ENCODE measurements at places on chromosomes 3 and 15.

DNA sequence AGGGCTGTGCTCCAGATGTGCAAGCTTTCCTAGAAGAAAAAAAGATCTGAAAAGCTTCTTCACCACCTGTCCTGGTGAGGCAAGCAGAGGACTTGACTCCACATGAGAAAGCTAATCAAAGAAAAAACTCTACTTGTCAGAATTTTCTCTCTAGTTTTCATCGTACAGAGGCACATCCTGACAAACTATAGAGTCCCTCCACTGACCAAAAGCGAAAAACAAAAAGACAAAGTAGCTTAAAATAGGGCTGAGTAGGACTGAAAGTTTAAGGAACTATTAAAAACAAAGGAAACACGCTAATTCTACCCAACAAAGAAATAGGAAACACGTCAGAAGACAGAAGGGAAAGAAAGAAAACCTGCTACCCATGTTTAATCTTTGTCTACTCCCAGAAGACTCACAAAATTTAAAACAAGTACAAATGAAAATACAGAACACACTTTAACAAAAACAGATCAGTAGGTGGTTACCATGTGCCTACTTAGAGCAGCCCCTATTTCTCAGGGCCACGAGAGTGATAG, 26.5 kb downstream of the NANOGP8 start:
- DNase-seq = no peak

- no peak for DNase-seq
Measured at GRCh38 chr15:85500060-85500708, 119.8 kb downstream of the AKAP13 start.

- DNase-seq = no peak
Measured at GRCh38 chr15:66743204-66743603, 41.2 kb downstream of the SMAD6 start.

DNA sequence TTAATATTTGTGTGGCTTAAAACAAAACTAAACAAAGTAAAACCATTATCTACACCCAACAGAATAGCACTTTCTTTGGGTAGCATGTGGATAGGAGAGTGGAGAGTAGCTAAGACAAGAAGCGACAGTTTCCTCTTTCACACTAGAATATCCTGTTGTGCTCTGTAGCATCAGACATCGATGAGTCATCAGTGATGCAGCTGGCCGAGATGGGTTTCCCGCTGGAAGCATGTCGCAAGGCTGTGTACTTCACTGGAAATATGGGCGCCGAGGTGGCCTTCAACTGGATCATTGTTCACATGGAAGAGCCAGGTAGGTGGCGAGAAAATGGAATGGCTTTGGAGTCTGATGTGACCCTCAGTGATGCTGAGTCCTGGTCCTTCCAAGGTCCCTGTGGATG, 108.1 kb downstream of the USP13 start:
- no peak for DNase-seq

GRCh38 chr3:43102773-43103480, 3.0 kb downstream of the POMGNT2 start:
- no peak for DNase-seq

DNA sequence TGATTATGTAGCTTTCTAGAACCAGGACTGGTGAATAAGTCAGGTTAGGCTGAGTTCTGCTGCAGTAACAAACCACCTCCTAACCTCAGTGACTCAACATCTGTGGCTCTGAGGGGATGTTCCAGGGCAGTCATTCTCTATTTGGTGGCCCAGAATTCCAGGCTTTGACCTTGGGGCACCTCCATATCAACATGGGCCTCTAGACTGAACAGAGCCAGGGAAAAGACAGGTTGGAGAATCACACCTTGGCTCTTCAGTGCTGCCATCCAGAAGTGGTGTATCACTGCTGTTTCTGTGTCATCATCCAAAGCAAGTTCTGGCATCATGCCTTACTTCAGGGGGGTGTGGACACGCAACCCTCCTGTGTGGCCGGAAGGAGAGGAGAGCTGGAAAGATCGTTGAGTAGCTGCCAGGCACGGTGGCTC, 15.3 kb downstream of the ZBTB47 start:
- DNase-seq = no peak

- no peak for DNase-seq
Measured at GRCh38 chr3:137770835-137771399, 6.8 kb downstream of the SOX14 start.

- DNase-seq = no peak
Measured at GRCh38 chr3:143731776-143732175, 116.5 kb downstream of the SLC9A9 start.

- DNase-seq = no peak
Measured at GRCh38 chr15:82183121-82184031, 79.2 kb downstream of the EFL1 start.

DNA sequence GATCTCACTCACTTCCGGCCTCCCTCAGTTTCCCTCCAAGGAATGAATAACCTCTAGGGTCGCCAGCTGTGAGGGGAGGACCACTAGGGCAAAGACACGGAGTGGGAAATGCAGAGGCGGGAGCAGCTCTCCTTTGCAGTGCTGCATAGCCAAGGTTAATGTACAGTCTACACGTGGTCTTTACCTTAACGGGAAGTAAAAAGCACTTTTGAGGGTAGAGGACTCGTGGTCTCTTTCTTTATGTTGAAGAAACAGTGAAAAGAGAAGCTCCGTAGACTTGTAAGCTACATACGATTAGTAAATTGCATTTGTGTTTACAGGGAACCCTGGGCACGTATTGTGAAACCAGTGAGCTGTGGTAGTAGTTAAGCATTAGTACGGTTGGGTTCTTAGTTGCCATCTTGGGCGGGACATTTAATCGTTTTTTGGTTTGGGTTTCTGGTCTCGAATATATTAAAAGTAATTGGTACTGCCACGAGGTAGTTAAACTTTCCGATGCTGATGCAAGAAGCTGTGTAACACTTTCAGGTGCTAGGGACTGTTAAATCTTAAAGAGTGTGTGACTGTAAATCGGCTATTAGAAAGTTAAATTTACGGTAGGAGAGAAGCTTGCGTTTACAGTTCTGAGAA, 828 bp downstream of the U2SURP start:
- DNase-seq = no peak

- no peak for DNase-seq
Measured at GRCh38 chr3:2623436-2623835, 486.7 kb downstream of the IL5RA start.

- no peak for DNase-seq
Measured at GRCh38 chr15:90836296-90836871, 32.0 kb upstream of the FURIN start.
